ENCODE measurements at places on chromosomes 7 and 10.
A peak's percentile ranks its signal among the peaks of the same experiment; 100 is the strongest.

GRCh38 chr10:49484486-49485235 lies 54.3 kb downstream of the ERCC6 start:
- DNase-seq = no peak

- DNase-seq = no peak
Measured at GRCh38 chr10:1488970-1489548, 248.3 kb downstream of the ADARB2 start.

DNA sequence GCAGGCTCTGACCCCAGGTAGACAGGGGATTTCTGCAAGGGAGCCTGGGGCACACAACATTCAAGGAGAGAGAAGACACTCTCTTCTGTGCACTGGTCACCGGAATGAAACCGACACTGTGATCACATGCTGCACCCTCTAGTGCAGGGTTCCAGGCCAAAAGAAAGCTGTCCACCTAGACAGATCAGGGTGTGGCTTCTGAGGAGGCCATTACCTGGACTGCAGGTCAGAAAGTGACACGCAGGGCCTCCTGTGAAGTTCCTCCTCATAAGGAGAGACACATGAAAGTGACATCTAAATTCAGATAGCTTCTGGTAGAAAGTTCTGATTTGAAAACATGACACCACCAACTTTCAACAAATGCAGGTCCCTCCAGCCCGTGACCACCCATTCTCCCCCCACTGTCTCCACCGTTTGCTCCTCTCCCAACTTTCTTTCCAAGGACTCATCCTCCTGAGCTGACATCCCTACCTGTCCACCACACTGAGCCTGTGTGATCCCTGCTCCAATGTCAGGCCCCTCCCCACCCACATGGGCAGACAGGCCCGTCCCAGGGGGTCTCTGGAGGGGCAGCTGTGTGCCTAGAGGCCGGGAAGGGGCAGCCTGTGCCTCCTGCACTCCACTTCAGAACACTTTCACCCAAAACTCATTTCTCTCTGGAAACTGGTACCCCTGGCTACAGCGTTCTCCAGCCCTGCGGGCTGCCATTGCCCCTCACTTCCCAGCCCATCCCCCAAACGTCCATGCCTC lies 198.0 kb downstream of the TNS3 start:
- no peak for DNase-seq

DNA sequence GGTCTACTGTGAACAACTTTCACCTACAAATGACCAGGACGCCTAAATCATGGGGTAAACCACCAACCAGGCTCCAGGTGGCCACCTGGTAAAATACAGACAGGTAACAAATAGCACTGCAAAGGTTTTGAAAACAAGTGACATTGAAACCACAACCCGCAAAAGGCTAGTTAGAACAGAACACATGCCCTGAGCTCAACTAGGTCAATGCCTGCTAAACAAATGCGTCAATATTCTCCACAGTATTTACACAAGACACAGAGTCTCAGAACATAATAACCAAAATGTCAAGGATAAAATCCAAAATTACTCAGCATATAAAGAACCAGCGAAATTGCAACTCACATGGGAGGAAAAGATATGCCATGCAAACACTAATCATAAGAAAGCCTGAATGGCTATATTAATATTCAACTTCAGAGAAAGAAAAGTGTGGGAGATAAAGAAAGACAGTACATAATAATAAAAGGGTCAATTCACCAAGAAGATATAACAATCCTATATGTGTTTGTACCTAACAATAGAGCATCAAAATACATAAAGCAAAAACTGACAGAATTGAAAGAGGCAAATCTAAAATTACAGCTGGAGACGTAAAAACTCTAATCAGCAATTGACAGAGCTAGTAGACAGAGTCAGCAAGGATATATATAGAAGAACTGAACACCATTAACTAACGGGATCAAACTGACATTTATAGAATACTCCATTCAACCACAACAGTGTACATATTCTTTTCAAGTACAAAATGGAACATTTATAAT lies 47.6 kb downstream of the SMURF1 start:
- no peak for DNase-seq

DNA sequence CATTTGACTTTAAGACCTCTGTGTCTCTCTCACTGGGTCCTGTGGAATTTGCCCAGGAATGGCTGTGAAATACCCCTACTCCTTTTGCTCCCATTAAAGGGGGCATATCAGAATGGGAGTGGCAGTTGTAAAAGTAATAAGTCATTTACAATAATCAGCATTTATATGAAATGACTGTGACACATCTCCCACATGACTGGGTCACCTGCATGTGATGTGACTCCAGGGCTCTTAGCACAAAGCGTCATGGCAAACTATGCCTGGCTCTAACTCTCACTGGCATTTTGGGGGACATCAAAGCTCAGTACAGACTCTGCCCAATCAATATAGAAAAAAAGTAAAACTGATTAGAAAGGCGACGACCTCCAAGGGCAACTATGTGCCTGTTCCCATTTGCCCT lies 157.6 kb downstream of the RPS24 start:
- no peak for DNase-seq

GRCh38 chr10:42979721-42980467 lies 97.0 kb upstream of the RET start:
- no peak for DNase-seq

DNA sequence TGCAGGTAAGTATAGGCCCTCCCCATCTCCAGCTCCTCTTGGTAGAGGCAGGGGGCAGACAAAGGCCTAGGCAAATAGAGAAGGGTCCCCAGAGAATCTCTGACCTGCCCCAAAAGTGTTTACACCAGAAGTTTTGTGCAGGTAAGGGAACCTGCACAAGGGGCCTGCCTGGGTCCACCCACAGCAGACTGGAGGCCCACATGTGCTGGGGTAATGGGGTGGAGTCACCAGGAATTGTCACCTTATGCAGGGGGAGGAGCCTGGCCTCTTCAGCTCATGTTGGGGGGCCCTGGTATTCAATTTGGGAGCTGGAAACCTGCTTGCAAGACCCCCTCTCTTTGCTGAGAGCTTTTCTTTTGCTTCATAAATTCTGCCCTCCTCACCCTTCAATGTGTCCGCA lies 302.7 kb downstream of the ZEB1 start:
- DNase-seq = no peak

GRCh38 chr7:47325337-47325736 lies 256.6 kb downstream of the TNS3 start:
- no peak for DNase-seq

GRCh38 chr10:19546224-19546623 lies 270.0 kb upstream of the PLXDC2 start:
- no peak for DNase-seq

DNA sequence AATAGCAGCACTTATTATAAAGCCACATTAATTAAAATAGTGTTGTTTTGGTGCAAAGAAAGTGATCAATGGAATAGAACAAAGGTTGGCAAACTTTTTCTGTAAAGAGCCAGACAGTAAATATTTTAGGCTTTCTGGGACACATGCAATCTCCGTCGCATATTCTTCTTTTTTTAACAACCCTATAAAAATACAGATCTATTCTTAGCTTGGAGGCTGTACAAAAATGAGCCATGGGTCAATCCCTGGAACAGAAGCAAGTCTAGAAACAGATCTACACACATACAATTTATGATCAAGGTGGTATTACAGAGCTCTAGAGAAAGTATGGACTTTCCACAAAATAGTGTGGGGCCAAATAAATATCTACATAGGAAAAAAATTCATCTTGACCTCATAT lies 71.8 kb downstream of the ARHGAP21 start:
- DNase-seq = no peak

DNA sequence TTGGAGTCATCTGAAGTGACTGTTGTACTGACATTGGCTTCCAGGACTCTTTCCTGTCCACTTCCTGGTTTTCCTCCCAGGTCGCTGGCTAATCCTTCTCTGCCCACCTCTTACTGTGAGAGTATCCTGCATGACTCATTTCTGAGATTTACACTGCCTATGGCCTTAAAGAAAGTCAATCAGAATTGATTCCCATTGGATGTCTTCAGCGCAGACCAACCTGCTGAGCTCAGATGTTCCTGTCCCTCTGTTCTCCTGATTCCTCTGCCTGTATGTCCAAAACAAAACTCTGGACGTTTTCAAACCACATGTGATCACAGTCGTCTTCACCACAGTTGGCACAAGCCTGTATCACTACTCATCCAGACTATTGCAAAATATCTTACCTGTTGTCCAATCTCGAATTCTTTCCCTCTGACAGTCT lies 262.1 kb downstream of the CREB5 start:
- DNase-seq = no peak

- peak; percentile 76 for DNase-seq
Measured at GRCh38 chr7:155069992-155070751, at the start of gene HTR5A. TSS of gene HTR5A (plus strand) at chr7:155070324. CDS start at chr7:155070900, 576 bp downstream.

DNA sequence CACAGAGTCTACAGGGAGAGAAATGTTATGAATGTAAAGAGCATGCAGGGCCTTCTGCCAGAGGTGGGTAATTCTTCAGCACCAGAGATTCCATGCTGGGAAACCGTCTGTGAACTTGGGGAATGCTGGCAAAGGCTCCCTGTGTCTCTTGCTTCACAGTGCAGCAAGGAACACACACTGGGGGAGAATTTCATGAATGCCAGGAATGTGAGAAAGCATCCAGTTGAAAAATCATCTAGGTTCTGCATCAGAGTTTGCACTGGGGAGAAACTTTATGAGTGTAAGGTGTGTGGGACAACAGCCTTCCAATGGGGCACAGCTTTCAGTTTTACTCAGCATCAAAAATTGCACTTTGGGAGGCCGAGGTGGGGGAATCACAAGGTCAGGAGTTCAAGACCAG lies 224.3 kb upstream of the IGFBP3 start:
- DNase-seq = no peak

- DNase-seq = peak; percentile 28
Measured at GRCh38 chr10:92839191-92840085, 8.9 kb upstream of the EXOC6 start.

Measured in T-cell (primary cell).